Stimulated activated CD8-positive, alpha-beta memory T cell treated with anti-CD3 and anti-CD28 coated beads, Interleukin-7, amount 100 ng/mL, for 4 hours (primary cell): ENCODE measurements at places on chromosomes 12 and 14.

DNA sequence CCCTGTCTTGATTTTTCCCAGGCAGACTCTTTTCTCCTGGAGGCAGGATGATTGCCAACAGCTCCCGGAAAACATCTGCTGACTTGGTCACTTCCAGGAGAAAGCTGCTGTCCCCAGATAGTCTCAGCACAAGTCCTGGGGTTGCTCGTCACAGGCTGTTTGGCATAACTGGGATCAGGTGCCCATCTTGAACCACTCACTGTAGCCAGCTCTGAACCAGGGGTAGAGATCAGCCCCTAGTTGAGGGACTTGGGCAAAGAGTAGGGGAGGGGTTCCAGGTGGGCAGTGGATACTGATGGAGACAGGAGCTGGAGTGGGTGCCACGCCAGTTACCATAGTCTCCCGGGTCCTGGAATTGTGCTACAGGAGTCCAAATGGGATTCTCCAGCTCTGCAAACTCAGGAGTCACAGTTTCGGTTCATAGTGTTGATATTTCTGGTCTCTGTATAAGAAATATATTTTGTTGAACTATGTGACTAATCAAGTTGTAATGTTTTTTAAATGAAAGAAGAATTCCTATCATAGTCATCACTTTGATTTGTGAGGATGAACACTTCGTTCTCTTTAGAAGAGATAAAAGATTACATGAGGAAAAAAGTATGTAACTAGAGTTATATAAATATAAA lies 1154.5 kb downstream of the AACS start:
- DNase-seq = no peak

- DNase-seq = no peak
Measured at GRCh38 chr12:47892819-47893218, 12.0 kb downstream of the VDR start.

DNA sequence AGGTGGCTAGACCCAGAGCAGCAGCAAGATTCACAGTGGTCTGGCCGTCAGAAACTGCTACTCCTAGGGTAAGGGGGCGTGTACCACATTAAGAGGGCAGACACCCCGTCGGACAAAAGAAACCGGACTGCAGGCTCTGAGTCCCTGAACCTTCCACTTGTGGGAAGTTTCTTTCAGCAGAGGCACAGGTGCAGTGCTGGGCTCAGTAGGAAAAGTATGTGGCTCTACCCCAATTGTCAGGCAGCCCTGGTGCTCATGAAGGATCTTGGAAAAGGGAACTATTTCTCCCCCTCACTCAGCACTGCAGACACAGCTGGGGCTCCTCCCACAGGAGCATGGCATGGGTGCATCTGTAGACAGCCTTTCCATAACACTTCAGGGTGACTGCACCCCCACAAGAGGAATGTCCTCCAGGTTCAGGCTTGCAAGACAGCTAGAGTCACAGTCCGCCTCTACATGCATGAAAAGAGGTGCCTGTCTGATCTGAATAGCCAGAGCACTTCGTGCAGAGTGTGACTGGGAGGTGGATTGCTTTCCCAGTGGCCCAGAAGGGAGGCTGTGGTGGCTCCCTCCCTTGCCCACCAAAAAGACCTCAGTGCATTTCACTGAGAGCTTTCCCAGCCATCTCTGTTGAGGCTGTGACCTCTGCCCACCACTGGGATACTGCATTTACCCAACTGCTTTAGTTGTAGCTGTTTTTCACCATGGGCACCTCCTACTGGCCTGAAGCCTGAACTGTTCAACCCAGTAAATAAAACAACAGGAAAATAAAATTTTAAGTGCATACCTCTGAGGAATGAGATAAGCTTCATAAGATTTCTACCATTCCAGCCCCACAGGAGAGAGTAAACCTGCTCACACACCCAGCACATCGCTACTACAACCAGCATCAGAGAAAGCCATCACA lies 14.2 kb downstream of the CEP128 start:
- DNase-seq = no peak

DNA sequence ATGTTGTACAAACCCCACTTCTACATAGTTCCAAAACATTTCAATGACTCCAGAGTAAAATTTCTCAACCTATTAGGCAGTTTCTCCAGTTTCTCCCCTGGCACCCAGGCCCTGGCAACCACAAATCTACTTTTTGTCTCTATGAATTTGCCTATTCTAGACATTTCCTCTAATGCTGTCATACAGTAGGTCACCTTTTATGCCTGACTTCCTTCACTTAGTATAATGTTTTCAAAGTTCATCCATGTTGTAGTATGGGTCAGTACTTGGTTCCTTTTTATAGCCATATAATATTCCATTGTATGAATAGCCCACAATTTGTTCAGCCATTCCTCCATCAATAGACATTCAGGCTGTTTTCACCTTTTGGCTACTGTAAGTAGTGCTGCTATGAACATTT lies 67.0 kb downstream of the SPRING1 start:
- DNase-seq = no peak

- no peak for DNase-seq
Measured at GRCh38 chr12:87794854-87795253, 234.3 kb downstream of the C12orf50 start.

DNA sequence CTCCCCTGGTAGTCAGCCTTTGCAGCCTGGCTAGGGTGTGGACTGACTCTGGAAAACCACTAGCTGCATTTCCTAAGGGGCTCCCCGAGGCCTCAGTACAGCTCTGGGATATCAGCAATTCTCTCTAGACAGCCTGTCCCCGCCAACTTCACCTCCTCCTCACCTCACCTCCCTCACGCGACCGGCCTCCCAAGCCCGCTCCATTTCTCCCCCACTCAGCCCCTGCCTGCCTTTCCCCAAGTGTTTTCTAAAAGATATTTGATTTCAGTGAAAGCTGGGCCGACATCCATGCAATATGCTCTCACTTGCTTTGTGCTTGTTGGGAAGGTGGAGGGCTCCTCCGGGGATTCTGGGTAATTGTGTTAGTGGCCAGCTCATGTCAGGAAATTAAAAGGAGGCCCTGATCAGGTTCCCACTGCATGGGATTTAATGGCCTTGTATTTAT lies 91.8 kb downstream of the ESRRB start:
- DNase-seq = no peak

DNA sequence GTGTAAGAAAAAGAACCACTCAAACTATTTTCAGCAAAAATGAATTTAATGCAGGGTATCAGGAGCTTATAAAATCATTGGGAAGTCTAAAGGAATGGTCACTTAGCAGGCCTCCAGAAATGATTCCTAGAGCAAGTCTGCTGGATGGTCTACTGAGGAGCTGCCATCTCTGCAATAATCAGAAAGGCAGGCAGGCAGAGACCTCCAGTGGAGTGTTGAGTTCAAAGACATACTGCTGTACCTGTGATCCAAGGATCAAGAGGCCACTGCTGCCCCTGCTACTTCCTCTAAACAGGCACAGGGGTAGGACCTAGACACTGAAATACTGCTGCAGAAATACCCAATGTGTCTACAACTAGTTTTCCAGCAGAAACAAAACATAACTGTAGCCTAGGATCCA lies 14.5 kb upstream of the KICS2 start:
- DNase-seq = no peak

GRCh38 chr14:39217214-39217879 lies 16.4 kb upstream of the MIA2 start:
- DNase-seq = no peak

DNA sequence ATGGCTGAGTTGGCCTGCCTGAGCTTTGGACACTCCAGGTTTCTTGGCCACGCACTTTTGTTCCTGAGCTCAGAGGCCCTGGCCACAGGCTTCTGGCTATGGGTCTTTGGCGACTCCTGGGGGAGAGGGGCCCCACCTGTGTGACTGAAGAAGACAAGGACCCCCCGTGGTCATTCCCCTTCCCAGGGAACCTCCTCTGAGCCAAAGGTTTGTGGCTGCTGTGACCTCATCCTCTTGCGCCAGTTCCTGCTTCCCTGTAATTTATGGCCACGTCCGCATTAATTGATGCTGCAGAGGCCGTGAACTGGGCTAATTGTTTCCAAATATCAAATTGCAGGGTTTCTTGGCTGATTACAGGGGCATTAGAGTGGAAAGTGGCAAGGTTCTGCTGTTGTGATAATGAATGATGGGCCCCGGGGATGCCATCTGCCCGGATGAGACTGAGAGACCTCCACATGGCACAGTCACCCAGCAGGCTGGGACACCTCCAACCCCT lies 27.6 kb upstream of the NOS1 start:
- no peak for DNase-seq

- DNase-seq = no peak
Measured at GRCh38 chr12:53345486-53346188, 9.5 kb upstream of the SP7 start.

- DNase-seq = no peak
Measured at GRCh38 chr12:98308141-98308540, 207.2 kb upstream of the TMPO start.

DNA sequence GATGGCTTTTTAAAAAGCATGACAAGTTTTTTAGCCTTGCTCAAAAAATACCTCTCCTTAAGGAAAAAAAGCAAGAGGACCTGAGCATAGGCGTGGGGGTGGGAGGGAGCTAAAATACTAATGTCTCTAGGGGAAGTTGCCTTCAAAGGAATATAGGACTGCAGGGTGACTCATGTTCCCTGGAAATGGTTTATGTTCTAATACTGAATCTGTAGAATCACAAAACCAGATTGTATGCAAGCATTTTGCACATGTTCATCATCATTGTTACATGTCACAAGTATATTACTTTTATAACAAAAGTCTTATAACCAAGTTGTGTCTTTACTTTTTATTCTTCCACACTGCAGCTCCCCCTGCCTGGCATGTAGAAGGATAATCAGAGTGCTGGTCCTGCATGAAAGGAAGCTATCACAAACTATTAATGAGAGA lies 36.6 kb downstream of the GPR135 start:
- DNase-seq = no peak

DNA sequence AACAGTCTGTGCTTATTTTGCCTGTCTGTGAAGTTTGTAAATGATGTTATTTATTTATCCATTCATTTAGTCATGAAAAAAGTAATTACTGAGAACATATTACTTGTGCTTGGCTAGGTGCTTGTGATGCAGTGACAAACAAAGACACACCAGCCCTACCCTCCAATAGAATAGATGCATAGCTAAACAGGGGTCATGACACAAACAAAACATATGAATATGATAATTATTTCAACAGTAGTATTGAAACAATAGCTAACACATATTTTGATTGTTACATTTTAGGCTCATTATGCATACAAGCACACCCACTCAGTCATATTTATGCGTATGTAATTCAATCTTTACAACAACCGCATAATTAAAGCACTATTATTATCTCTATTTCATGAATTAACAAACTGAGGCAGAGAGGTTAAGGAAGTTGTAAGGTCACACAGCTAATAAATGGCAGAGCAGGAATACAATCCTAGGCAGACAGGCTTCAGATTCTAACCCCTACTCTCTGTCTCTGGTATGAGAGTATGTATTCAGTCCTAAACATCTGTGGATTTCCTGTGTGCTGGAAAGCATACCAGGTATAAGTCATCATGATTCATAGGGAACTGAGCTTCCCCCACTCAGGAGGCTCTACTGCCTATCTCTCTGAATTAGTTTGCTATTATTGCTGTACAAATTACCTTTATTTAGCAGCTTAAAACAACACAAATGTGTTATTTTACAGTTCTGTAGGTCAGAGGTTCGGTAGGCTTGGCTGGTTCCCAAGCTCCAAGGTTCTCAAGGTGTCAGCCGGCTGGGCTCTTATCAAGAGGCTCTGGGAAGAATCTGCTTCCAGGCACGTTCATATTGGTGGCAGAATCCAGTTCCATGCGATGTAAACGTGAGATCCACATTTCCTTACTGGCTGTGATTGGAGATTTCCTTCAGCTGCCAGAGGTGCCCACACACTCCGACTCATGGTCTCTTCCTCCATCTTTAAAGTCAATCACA lies 509.4 kb downstream of the GALC start:
- no peak for DNase-seq

DNA sequence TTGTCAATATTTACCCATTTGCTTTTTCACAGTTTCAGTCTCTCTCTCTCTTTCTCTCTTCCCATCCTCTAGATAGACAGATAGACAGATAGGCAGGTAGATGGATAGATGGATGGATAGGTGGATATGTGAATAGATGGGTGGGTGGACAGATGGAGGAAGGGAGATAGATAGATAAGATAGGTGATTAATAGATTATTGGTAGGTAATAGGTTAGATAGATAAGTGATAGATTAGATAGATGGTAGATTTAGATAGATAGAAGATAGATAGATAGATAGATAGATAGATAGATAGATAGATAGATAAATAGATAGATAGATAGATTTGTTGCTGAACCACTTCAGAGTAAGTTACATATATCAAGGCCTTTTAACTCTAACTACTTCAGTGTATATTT lies 148.2 kb downstream of the SLC15A4 start:
- no peak for DNase-seq

- no peak for DNase-seq
Measured at GRCh38 chr14:59126714-59127436, 61.6 kb upstream of the DAAM1 start.

GRCh38 chr12:114045349-114045748 lies 79.2 kb upstream of the RBM19 start:
- no peak for DNase-seq

- DNase-seq = no peak
Measured at GRCh38 chr14:28875934-28876571, 109.5 kb downstream of the FOXG1 start.

GRCh38 chr12:22467190-22467589 lies 77.2 kb downstream of the C2CD5 start:
- no peak for DNase-seq

- no peak for DNase-seq
Measured at GRCh38 chr12:123058481-123058880, 78.0 kb downstream of the ARL6IP4 start.

GRCh38 chr12:32201976-32202375 lies 95.3 kb downstream of the BICD1 start:
- DNase-seq = no peak

GRCh38 chr12:14910090-14910915 lies 24.6 kb upstream of the MGP start:
- DNase-seq = no peak
